Heart right ventricle (tissue), 16 donors: ENCODE measurements at places on chromosomes 1 and 21. TPM values are rescaled to one million over a fixed set of nuclear protein-coding genes. Genes with fewer than 3 reads are reported as not detected.

GRCh38 chr1:98672189-98672588 lies 10.7 kb downstream of the SNX7 start:
- DNase-seq = no peak

- DNase-seq = peak; percentile 86
Observed at GRCh38 chr1:111481387-111482221, 7.8 kb downstream of the C1orf162 start.

GRCh38 chr1:65359888-65360287 lies 50.5 kb downstream of the DNAJC6 start:
- DNase-seq = no peak

DNA sequence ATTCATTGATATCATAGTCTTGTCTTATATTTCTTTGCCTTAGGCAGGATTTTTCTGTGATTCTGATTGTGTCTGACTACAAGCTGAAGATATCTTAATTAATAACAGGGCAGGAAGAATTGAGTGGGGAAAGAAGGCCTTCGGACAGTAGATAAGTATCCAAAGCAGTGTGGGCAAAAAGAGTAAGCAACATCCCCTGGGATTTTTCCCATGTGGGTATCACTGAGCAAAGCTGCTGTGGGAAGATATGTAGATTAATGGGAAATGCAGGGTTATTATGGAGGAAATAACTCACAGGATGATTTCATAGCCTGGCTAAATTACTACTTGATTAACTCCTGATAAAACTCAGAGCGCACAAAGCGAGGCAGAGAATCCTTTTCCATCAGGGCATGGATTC lies 55.7 kb downstream of the RGS5 start:
- DNase-seq = no peak

- DNase-seq = no peak
Observed at GRCh38 chr1:197980457-197980856, 63.3 kb downstream of the LHX9 start.

DNA sequence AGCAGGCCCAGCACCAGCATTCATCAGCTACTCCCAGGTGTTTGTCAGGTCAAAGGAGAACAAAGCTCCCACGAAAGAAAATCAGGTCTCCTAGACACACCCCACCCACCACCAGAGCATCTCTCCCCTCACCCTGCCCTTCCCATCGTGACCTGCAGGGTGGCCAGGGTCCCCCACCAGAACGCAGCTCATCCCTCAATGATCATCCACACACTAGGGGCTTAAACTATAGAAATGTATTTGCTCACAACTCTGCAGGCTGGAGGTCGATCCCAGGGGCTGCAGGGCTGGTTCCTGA lies 97.4 kb downstream of the RIPK4 start:
- DNase-seq = no peak

- DNase-seq = no peak
Observed at GRCh38 chr1:51410568-51411460, 80.5 kb upstream of the TTC39A start.

- no peak for DNase-seq
Observed at GRCh38 chr1:175409938-175410337, 217.4 kb upstream of the KIAA0040 start.

DNA sequence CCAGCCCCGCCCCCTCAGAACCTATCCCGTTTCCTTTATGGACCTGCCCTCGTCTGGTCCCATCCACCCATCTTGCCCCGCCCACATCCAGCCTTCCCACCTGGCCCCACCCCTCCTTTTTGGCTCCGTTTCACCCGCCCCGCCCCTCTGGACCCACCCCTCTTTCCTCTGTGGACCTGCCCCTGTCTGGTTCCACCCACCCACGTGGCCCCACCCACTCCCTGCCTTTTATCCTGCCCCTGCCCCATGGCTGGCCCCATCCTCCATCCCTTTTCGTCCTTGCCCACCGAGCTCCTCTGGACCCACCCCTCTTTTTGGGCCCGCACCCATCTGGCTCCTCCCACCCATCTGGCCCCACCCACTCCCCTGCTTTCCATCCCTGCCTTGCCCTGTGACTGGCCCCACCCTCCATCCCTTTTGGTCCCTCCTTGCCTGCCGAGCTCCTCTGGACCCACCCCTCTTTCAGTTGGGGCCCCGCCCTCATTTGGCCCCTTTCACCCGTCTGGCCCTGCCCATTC lies 177.3 kb downstream of the CAMTA1 start:
- DNase-seq = peak; percentile 52

DNA sequence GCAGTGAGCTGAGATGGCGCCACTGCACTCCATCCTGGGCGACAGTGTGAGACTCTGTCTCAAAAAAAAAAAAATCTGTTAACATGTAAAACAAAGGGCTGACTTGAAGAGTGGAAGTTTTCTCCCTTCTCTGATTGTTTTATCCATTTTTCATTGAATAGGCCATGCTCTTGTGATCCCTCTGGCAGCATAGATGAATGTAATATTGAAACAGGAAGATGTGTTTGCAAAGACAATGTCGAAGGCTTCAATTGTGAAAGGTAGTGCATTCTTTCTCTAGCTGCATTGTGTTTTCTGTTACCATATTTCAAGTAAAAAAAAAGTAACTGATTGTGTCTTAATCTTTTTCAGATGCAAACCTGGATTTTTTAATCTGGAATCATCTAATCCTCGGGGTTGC lies 69.6 kb upstream of the LAMC2 start:
- no peak for DNase-seq

DNA sequence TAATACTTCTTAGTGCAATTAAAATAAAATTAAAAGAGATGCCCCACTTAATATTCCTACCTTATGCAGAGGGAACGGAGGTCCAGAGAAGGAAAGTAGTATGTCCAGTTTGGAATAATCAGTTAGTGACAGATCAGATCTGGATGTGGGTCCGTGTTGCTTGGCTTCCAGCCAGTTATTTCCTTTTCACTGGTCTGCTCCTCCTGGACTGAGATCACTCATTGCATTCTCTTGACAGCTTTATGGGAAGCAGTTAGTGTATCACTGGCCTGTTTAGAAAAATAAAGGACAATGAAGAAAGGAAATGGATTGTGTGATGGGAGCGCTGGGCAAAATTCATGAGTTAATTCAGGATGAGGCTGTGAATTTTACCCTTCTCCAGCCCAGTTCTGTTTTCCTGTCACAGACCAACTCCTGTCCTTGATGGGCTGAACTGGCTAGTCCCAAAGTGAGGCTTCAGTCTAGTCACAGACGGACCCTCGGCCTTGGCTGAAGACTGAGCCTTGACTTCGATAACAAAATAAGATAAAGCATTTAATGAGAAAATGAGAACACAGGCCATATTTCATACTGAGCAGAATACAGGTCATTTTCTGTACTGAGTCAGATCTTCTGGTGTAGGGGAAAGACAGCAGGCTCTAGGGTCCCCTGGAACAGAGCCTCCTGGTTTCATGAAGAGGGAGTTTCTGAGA lies 85.2 kb upstream of the TRABD2B start:
- no peak for DNase-seq

DNA sequence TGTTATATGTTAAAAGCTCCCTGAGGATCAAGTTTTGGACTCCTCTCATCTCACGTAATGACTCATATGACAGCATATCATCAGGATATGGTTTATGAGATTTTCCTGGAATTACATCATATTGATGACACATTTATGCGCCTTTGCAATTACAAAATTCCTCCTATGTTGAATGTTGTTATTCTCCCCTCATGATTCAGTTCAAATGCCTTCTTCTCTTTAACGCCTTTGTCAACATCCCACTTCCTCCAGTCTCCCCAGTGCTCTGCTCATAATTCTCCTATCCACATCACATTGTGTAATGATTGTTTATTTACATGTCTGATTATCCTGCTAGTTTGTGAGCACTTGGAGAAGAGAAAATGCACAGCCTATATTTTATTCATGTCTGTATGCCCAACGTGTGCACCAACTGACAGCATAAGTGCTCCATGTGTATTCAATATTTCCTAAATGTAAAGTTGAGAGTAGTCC lies 80.9 kb upstream of the BACH1 start:
- DNase-seq = no peak

DNA sequence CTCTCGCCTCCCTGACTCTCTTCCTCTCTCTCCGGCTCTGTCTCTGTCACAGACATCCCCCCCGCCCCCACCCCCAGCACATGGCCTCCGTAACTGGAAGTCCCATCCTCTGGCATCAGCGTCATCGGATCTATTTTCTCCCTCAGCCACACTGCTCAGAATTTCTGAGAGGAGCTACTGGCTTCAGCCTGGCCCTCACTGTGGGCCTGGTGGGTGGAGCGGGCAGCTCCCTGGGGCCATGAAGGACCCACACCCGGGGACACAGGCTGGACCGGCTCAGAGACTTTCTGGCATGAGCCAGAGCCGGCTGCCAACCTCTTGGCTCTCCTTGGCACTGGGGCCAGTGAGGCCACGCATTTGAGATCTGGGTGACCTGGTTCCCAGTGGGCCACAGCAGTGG lies 61.2 kb upstream of the CASZ1 start:
- DNase-seq = no peak

GRCh38 chr1:63012339-63012738 lies 228.4 kb downstream of the ATG4C start:
- no peak for DNase-seq

DNA sequence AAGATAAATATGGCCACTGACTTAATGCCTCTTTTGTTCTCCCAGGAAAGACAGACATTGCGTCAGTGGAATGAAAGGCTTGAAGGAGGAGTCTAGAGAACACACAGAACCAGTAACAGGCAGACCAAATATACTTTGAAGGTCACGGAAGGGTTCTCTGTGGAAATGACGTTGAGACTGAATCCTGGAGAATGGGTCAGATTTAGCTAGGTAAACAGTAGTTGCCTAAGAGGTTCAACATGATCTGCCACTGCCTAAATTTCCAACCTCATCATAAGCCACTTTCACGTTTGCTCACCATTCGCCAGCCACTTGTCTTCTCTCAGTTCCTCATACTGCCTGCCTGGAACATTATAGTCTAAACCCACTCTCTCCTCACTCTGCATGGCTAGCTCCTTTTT lies 20.5 kb downstream of the PLA2G4A start:
- DNase-seq = no peak

- no peak for DNase-seq
Observed at GRCh38 chr1:168627370-168627769, 51.0 kb downstream of the XCL1 start.

DNA sequence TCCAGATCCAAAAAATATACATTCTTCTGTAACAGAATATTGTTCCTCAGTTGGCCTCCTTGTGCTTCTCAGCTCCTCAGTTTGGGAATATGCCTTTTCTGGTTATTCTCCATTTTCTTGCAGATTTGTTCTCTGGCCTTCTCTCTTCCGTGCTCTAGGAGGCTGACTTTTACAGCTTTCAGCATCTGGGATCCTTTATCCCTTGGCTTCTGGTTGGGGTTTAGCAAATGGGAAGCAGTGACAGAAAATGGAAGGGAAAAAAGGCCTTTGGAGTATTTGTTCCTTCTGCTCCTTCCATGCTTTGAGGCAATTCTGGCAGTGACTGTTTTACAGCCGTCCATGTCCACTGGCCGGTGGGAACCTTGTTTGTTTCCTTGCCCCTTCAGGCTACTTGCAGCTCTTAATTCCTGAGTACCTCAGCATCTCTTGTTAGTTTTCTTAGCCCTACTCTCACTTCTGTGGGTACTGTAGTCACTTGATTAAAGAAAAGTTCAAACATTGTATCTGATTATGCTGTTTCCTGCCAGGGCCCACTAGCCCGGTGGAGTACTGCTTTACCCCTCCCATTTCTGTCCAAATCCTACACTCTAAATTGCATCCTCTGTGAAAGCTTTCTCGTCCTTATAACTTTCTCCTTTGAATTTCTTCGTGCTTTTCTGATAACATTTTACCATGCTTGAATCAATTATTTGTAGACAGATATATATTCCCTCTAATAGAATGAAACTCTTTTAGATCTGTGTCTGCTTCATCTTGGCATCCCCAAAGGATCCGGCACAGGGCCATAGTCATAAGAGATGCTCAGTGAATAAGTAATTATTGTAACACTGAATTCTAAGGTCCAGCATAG lies 118.2 kb downstream of the OSBPL9 start:
- no peak for DNase-seq

GRCh38 chr1:15345705-15346345 lies 63.9 kb upstream of the EFHD2 start:
- DNase-seq = peak; percentile 44

- DNase-seq = no peak
Observed at GRCh38 chr1:2962946-2963345, 58.3 kb upstream of the ACTRT2 start.

DNA sequence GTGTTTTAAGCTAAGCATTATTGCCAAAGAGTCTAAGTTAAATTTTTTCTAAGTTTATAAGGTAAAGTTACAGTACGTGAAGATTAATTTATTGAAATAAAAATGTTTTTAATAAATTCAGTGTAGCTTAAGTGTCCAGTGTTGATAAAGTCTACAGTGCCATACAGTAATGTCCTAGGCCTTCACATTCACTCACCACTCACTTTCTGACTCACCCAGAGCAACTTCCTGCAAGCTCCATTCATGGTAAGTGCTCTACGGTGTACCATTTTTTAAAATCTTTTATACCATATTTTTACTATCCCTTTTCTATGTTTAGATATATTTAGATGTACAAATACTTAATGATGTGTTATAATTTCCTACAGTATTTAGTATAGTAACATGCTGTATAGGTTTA lies 173.2 kb downstream of the CACNA1E start:
- DNase-seq = no peak

GRCh38 chr1:5460974-5461373 lies 531.3 kb downstream of the NPHP4 start:
- DNase-seq = no peak

GRCh38 chr1:65998763-65999583 lies 206.3 kb downstream of the PDE4B start:
- DNase-seq = no peak

- DNase-seq = no peak
Observed at GRCh38 chr1:239058190-239058589, 328.2 kb upstream of the CHRM3 start.

DNA sequence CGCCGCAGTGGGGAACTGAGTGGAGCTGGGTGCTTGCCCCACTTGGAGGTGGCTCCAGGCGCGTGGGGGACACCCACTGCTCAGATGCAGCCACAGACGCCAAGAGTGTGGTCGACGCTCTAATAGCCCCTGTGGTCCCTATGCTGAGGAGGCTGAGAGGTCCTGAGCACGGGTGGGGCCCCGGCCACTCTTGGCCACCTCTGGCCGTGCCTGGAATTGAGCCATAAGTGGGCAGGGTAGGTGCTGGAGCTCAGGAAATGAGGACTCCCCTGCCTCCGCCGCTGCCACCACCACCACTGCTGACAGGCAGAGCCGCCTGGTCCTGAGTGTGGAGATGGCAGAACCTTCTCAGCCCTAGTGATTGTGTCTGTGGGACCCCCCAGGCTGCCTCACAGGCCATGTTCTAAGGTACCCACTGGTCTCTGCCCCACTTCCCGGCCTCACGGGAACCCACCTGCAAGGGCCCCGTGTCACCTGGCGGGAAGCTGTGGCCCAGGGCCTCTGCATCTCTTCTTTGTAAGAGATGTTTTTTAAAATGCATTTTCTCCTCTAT lies 34.6 kb upstream of the DIP2A start:
- no peak for DNase-seq

GRCh38 chr1:115781851-115782250 lies 13.3 kb upstream of the CASQ2 start:
- no peak for DNase-seq

Gene LCE1C
- not detected for total RNA-seq

Gene NPR1
- total RNA-seq = 11.5 TPM

Gene NTMT2
- 3.0 TPM for total RNA-seq

Gene IL24
- total RNA-seq = not detected

Gene GJC2
- 1.5 TPM for total RNA-seq

Gene DNASE2B
- 0.20 TPM for total RNA-seq

Gene NEK7
- 238 TPM for total RNA-seq

Gene ADAM30
- not detected for total RNA-seq
